ENCODE measurements at places on chromosomes 6 and 20.

DNA sequence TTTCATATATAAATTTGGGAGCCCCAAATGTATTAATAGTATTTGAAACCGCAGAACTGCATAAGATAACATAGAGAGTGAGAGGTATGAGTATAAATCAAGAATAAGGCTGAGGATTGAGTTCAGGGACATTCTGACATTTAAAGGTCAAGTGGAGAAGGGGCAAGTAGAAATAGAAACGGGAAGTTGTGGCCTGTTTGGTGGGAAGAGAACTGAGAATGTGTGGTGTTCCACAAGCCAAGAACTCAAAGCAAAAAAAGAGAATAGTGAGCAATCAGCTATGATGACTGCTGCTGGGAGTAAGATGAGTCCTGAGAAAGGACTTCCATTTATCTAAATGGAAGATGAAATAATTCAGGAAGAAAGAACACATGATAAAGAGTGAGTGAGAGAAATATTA is 418.4 kb downstream of the CD109 start:
- no peak for DNase-seq

DNA sequence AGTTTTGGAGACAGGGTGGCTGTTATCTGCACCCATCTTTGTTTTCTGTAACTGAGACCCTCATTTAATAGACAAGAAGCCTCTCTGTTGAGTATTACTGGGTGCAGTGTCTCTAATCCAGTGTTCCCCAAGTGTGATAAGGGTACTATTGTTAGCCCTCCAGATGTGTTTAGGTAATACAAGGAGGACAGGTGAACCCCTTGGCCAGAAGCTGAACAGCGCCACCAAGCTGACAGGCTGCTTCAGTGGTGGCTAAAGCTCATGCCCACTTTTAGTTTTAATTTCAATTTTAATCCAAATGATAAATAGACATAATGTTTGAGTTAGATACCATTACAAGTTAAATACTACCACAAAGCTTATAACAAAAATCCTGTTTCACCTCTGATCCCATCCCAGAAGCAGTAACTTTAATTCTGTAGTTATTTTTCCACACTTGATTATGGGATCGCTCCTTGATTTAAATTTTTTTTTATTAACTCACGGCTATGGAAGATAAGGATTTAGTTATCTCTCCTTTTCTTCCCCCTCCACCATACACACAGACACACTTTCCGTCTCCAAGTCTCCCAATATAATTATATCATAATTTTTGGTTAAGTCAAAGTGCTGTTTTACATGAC is 8.4 kb upstream of the STK35 start:
- DNase-seq, result no peak

GRCh38 chr6:12265791-12266190 is 24.4 kb upstream of the EDN1 start:
- no peak for DNase-seq

- DNase-seq, result no peak
Observed at GRCh38 chr6:105968603-105969333, 117.4 kb upstream of the PRDM1 start.

DNA sequence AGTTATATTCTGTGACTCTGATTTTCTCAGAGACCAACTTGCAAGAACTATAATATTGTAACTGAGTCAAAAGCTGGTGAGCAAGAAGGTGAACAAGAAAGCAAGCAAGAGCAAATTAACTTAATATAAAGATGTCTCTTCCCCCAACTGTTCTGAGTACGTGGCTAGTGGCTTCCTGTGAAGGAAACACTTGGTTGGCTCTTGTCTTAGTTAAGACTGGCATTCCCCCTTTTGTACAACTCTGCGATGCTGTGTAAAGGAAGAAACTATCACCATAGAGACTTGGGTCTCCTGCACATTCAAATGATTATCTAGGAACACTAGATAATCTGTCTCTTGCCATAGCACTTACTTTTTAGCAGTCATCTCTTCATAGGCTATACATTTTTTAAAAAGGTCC is 47.3 kb upstream of the TNFAIP3 start:
- peak; percentile 36 for DNase-seq

- DNase-seq, result no peak
Observed at GRCh38 chr6:138805016-138805765, 9.3 kb downstream of the ECT2L start.

- DNase-seq, result no peak
Observed at GRCh38 chr20:58965270-58966064, 15.6 kb upstream of the NELFCD start.

DNA sequence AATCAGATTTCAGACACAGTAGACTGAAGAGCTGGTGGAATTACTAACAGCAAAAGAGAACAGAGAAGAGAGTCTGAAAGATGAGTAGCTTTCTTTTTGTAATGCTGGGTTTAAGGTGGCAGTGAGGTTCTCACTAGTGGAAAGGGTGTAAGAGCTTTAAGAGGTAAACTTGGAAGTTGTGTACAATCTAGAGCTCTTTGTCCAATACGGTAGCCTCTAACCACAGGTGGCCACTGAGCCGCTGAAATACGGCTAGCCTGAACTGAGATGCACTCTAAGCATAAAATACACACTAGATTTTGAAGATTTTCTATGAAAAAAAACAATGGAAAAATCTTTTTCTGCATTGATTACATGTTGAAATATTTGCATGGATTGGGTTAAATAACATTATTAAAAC is 4.0 kb downstream of the ELOVL2 start:
- DNase-seq, result no peak

- no peak for DNase-seq
Observed at GRCh38 chr6:85712346-85712745, 69.7 kb upstream of the SYNCRIP start.

GRCh38 chr20:58668901-58669286 is 17.8 kb downstream of the STX16 start:
- DNase-seq, result no peak

DNA sequence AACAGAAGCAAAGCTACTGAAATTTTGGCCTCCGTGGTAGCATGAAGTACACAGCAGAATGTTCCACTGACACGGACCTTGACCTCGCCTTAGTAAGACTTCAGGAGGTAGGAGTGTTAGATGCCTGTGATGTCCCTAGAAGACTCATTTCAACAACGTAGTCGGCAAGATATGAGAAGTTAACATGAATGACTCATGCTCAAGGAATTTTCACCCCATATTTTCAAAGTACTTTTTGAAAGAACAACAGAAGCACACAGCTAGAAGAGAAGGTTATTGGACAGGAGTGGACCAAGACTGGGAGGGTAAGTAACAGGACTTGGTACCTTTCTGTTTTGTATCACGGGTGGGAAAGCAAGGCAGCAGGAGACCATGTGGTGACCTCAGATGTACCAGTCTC is 78.0 kb downstream of the DZANK1 start:
- no peak for DNase-seq

GRCh38 chr20:37673444-37673843 is 20.4 kb upstream of the CTNNBL1 start:
- DNase-seq, result no peak

GRCh38 chr6:22658934-22659333 is 89.6 kb downstream of the HDGFL1 start:
- DNase-seq, result no peak

GRCh38 chr20:9409352-9409751 is 105.0 kb upstream of the LAMP5 start:
- no peak for DNase-seq

- DNase-seq, result no peak
Observed at GRCh38 chr6:139686308-139686707, 311.9 kb upstream of the CITED2 start.

- DNase-seq, result peak; percentile 13
Observed at GRCh38 chr6:137975188-137975940, 108.3 kb downstream of the TNFAIP3 start.

DNA sequence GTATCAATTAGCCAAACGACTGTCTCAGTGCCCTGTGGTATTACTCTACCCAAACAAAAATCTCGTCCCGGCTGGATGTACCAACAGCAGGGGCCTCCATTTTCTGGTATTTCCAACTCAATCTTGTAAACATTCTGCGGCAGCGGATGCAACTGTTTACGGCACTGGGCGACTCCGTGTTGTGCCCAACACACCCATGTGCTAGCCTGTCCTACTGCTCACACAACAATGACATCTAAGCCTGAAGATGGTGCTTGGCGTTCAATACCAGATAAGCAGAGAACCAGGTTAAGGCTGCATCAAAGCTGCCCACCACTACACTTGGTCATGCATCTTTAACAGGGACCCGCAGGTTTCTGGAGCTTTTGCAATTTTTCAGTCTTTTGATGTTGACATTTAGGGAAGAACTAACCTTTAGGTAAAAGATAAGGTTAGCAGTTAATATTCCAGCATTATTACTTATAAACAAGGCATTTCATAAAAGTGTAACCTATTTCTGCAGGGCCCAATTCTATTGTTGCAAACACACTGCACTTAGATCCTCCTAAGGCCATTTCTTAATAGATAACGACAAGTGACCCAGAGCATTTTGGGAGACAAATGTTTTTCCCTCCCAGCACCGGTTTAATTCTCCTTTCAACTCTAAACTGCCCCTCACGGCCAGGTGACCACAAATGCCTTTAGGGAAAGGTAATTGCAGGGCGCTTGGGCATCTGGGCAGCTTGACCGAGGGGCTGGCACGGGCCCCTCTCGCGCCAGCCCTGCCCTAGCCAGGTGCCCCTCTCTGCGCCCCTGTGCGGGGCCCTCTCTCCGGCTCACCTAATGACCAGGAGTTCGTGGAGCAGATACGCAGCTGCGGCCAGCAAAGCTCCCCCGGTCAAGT is 945 bp downstream of the FAXC start:
- no peak for DNase-seq

GRCh38 chr6:170476360-170476759 is 76.7 kb downstream of the PSMB1 start:
- no peak for DNase-seq

DNA sequence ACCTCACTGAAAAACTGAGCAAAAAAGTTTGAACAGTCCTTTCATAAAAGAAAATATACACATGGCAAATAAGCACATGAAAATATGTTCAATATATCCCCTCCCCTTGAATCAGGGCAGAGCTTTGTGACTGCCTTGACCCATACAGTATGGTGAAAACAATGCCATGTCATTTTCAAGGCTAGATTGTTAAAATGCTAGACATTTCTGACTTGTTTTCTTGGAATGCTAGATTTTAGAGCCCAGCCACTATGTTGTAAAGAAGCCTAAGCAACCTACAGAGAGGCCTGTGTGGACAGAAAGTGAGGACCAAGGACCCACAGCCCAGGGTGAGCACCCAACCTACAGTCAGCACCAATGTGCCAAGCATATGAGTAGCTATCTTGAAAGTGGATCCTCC is 17.1 kb upstream of the ASF1A start:
- no peak for DNase-seq

- DNase-seq, result no peak
Observed at GRCh38 chr6:46323312-46323965, 152.7 kb upstream of the ENPP5 start.

DNA sequence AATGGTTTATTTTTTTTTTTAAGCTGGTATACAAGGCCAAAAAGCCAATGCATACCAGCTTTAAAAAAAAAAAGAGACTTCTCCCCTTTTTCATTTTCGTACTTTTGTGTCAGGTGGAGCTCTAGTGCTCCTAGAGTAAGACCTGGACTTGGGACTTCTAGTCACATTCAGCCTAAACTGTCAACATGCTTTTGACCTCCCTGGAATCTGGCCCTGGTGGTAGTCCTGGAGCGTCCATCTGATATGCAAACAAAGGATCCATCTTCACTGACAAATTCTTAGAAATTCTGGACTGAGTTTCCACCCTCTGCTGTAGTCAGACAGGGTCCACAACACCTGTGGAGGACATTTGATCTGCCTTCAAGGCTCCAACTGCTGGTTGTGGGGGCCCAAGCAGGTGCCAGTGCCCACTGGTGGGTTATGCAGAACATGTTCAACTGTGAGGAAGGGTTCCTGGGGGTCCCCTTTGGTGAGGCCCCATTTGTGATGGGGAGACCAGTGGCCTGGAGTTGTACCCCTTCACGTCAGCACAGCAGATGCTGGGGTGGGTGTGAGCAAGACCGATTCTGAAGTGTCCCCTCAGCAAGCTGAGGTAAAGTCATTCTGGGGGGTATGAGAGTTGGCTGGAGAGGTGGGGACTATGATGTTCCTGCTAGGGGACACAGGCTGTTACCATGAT is 12.6 kb upstream of the PCMTD2 start:
- DNase-seq, result no peak
